ENCODE measurements at places on chromosomes 5 and 9. TPM values are rescaled to one million over a fixed set of nuclear protein-coding genes. Genes with fewer than 3 reads are reported as not detected.

Gene GFI1B
- not detected for total RNA-seq

Gene ACSL6
- total RNA-seq: 8.9 TPM

GRCh38 chr9:134791009-134791408, 89.6 kb upstream of the FCN2 start:
- no peak for DNase-seq

DNA sequence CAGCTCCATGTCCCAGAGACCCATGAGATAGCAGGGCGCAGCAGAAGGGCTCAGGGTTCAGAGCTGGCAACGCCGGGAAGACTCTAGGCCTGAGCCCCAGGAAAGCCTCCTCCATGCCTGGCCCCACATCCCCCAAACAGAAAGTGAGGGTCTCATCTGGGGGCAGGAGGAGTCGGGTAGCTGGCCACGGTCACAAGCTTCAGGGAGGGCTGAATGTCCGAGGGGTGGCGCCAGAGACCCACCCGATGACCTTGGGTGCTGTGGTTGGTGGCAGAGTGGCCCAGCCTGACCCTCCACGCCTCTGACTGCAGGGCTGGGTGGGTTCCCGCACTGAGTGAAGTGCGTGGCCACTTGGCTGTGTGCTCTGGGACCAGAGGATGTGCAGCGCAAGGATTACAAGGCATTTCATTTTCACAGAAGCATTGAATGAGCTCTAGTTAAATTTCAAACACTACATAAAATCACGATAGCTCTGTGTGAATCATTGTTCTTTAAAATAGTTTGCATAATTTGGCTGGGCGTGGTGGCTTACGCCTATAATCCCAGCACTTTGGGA, 3.0 kb downstream of the C8G start:
- DNase-seq: no peak

DNA sequence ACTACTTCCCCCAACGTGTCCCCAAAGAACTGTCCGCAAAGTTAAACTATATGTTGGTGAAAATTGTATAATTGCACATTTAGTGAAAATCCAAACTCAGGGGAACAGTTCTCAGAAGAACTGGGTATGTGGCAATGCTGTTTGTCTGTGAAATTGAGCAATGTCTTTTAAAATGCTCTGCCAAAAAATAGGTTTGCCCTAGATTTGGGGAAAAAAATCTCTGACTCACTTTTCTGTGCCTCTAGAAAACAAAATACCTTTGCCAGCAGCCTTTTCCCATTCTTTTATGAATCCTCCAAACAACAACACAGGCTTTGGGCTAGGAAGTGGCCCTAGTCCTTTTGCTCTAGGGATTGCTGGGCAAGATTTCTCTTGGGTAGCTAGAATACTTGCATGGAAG, 37.4 kb upstream of the ZNF608 start:
- no peak for DNase-seq

GRCh38 chr9:124480621-124480981, 26.6 kb downstream of the NR5A1 start:
- DNase-seq: peak; percentile 67

DNA sequence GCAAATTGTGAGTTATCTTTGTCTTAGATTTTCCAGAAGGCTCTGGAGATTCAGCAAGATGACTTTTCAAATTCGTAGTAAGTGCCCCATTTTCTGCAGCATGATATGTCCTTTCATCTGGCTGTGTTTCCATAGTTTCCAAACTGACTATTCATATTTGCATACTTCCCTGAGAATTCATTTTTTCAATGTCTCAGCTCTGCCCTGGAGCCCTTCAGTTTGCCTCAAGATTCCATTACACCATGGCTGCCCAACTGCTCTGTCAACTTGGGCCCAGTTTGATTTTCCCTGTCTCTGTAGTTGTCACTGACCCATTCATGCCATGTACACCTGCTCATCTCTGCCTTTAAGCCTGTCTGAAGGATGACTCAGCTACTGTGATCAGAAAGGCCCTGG, 94.2 kb upstream of the RUSC2 start:
- DNase-seq: no peak

Gene PGM5
- total RNA-seq: 162 TPM

- no peak for DNase-seq
These were observed 64.0 kb downstream of the ZNF618 start for GRCh38 chr9:113940077-113940476.

Gene CCDC183
- 0.90 TPM for total RNA-seq

DNA sequence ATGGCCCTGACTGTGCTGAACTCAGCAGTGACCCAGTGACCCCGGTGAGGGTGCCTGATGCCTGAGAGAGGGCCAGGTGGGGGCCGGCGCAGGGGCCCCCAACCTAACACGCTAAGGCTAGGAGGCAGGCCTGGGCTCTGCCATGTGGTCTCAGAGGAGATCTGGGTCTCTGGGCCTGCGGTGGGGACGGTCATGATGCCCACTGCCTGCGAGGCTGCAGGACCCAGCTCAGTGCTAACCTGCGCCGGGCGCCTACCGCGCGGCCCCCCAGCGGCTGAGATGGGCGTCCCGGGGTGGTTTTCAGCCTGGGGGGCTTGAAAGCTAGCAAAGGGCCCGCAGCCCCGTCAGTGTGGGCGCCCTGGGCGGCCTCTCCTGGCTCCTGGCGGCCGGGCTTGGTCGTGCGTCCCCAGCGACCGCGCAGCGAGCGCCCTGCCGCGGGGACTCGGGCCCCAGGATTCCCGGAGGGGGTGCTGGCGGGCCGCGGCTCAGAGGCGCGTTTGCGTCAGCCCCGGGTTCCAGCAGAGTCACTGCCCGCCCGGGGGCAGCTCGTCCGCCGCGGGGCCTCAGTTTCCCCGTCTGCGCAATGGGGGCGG, 2.5 kb downstream of the EGFL7 start:
- DNase-seq: no peak

Gene MEIKIN
- total RNA-seq: not detected

Gene GRIN3A
- total RNA-seq: 0.14 TPM

GRCh38 chr5:77086368-77086688, 757 bp downstream of the ZBED3 start:
- DNase-seq: no peak

Gene SAXO1
- not detected for total RNA-seq

DNA sequence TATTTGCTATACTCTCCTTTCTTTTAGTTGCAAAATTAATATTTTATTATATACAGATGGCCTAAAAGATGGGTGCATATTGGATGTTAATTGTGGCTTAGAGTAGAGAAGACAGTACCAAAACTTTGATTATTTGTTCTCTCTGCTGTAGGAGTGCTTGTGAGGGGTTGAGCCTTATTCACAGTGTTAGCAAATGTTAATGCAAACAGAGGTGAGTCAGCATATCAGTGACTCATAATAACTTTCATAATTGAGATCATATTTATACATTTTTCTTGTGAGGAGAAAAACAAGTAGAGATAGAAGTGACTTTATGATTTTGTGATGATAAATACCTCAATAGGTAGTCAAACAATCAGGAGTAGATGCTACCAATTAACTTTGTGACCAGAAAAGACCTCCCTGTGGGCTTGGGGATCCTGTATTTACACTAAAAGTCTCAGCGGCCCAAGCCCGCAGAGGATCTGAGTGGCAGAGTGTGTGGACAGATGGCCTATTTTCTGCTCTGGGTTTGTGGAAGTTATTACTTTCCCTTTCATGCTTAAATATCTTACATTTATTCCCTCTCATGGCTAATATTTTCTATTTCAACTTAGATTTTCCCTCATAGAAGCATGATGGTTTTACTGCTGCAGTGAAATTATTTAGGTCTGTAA, 226.5 kb downstream of the TAF11L14 start:
- no peak for DNase-seq

DNA sequence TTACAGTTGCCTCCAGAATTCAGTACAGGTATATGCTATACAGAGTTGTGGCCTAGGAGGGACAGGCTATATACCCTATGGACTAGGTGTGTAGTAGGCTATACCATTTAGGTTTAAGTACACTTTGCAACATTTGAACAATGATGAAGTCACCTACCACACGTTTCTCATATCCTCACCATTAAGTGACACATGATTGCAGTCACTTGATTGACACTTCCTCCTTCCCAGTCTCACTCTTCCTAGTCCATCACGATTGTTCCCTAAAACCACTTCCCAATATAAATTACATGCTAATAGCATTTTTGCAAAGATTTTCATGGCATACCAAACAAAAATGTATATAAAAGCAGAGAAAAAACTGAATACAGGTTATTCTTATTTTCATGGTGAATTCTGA, 312.2 kb downstream of the EPB41L4A start:
- no peak for DNase-seq

DNA sequence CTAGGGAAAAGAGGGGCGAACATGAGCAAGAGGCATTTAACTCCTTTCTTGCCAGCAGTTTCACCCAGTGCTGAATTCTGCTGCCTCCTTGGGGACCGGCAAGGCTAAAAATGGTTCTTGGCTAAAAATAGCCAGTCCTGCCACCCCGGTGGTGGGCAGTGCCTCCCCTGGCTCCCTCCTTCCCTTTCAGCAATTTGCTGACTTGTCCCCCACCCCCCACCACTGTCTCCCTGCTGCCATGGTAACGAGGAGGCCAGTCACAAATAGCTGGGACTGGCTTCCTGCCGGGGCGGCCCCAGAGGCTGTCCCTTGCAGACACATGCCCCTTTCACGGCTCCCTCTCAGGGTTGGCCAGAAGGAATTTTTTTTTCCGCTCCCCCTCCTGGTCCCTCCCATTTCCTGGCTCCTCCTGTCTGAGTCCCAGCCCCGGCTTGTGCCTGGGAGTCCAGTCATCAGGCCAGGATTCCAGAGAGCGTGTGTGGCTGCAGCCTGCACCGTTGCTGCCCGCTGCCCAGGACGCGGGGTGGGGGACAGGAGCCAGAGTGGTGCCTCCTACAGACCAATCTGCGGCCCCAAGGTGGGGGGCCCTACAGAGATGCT, 130.3 kb downstream of the RGS3 start:
- peak; percentile 99 for DNase-seq

Gene APC
- total RNA-seq: 36.2 TPM

Gene LCN12
- not detected for total RNA-seq

Gene SPATA31C1
- total RNA-seq: not detected

Gene SPATA31E1
- total RNA-seq: not detected

DNA sequence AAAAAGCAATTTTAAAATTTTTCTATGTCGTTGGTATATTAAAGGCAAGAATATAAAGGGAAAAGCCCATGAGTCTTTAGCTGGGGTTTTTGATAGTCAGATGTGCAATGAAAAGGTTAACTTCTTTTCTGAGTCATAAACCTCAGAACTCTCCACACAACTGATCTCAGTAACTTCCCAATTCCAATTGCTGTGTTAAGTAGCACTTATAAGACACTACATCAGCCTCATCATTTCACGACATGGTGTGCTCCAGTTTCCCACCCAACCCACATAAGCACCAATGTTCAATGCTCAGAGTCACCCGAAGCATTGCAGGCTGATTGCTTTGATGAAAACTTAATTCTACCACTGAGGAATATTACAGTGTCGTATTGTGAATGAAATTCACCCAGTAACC, 155.8 kb downstream of the TSSK1B start:
- DNase-seq: no peak

Gene PRRT1B
- total RNA-seq: not detected

GRCh38 chr5:136772491-136772890, 407.1 kb upstream of the TRPC7 start:
- DNase-seq: no peak

Gene RNF14
- 110 TPM for total RNA-seq

Gene GPR150
- 0.12 TPM for total RNA-seq

GRCh38 chr5:112551419-112552032, 132.4 kb upstream of the EPB41L4A start:
- peak; percentile 48 for DNase-seq

GRCh38 chr9:92177591-92177990, 62.4 kb upstream of the SPTLC1 start:
- DNase-seq: no peak

Gene HBEGF
- total RNA-seq: 4.7 TPM

Gene ACOT12
- total RNA-seq: not detected

GRCh38 chr9:23811633-23812032, 14.4 kb downstream of the ELAVL2 start:
- DNase-seq: no peak

Gene PCDHA1
- 0.14 TPM for total RNA-seq

Gene EIF4E1B
- total RNA-seq: not detected

DNA sequence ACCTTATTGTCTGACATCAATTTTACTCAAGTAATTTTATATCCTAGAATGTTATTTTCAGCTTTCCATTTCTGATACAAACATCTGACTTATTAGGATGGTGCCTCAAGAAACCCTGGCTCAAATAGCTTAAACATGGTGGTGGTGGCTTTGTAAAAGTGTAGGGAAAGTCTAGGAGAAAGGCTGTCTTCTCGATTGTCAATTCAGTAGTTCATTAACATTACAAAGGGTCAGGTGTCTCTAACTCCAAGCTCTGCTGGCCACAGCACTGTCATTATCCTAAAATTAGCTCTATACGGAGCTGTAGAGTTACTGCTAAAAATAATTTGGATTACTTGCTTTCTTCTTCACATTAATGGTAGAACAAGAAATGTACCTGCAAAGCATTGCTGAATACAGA, 1360.1 kb upstream of the CDH6 start:
- DNase-seq: no peak

- DNase-seq: no peak
These were observed 7.9 kb upstream of the RXFP3 start for GRCh38 chr5:33928283-33928682.

- no peak for DNase-seq
These were observed 119.4 kb downstream of the SPOCK1 start for GRCh38 chr5:137379555-137380286.

DNA sequence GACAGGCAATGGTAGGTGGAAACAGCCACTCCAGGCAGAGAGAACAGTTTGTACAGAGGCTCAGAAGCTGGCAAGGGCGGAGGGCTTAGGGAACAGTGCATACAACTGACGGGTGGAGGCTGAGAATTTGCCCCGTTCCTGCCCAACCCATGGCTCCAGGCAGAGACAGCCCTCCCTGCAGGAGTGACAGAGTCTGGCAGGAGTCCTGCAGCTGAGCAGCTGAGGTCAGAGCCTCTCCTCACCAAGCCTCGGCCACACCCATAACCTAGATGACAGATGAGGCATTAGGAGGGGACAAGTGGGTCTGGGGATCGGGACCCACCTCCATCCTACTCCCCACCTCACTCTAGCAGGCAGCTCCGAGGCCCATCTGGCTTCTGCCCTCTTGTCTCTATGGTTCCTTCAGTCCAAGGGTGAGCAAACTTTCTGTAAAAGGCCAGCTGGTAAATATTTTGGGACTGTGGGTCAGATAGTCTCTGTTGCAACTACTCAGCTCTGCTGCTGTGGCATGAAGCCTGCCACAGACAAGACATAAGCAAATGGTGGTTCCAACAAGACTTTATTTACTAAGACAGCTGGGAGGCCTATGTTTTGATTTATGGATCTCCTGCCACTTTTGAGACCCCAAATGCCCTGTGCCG, 83.7 kb downstream of the SH3TC2 start:
- no peak for DNase-seq

DNA sequence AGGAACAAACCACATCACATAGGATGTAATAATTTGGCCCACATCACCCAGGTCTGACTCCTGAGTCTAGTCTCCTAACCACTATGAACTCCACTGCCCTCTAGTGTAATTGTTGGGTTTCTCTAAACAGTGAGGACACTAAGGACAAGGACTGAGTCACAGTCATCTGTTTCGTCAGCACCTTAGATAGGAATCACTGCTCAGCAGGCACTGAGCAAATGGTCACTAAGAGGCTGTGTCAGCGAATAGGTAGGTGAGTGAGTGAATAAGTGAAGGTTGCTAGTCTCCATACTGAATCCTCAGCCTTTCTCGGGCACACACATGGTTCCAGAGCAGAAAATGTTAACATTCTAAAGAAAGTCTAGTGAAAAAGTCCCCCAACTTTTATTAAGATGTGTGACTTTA, 278.6 kb downstream of the SPOCK1 start:
- DNase-seq: peak; percentile 75

Gene MEF2C
- total RNA-seq: 85.1 TPM
